Upper lobe of right lung (tissue), 1 donor: ENCODE measurements at places on chromosomes 16 and 17. TPM values are rescaled to one million over a fixed set of nuclear protein-coding genes. Genes with fewer than 3 reads are reported as not detected.
A peak's percentile ranks its signal among the peaks of the same experiment; 100 is the strongest.

- no peaks in the 10 kb centered on the region for H3K36me3 ChIP-seq
- H3K27ac ChIP-seq: peak overlapping the region; percentile 81
- H3K4me1 ChIP-seq: peaks cover 5% of the 10 kb centered on the region
- peak overlapping the region; percentile 84 for H3K4me3 ChIP-seq
- DNase-seq: no peak
- peaks cover 5% of the 10 kb centered on the region for H3K27me3 ChIP-seq
These were observed 991 bp upstream of the MYH10 start for GRCh38 chr17:8631554-8631877.

DNA sequence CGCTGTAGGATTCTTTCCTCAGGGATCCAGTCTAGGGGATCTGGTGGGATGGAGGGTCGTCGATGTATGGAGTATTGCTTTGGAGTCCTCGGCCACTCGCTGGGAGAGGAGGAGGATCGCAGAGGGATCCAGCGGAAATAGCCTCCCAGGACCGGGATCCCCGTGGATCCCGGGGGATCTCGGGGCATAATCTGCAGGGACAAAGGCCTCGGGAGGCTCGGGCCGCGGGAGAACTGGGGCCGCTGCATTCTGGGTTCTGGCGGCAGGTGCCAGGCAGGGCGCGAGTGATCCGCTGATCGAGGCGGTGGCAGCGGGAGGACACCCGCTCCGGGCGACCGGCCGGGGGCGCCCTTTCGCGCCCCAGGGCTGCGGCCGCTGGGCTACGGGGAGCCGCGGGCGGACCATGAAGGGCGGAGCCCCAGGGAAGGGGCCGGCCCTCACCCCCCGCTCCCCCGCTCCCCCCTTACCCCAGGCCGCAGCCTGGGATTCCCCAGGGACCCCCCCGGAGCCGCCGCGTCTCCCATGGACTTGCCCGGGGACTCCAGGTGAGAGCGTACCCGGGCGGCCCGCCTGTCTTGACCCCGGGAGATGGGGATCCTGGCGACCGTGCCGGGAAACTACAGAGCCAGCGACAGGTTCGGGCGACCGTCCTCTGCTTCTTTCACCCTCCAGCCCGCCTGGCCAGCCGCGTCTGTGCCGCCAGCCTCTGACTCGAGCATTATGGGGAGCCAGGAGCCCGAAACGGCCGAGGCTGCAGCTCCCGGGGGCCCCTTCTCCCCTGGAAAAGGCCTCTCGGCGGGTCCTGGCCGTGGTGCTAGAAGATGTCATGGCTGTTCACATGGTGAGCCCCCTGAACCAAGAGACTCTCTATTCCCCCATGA is 604 bp downstream of the PRR14 start:
- peak overlapping the region; percentile 97 for H3K4me3 ChIP-seq
- no peaks in the 10 kb centered on the region for H3K27me3 ChIP-seq
- H3K4me1 ChIP-seq: peaks cover 13% of the 10 kb centered on the region
- DNase-seq: peak; percentile 89
- peak overlapping the region; percentile 95 for H3K27ac ChIP-seq

The SYCE1L gene
- total RNA-seq: 6.2 TPM

- DNase-seq: no peak
- H3K27ac ChIP-seq: peak overlapping the region; percentile 55
- H3K4me1 ChIP-seq: no peaks in the 10 kb centered on the region
- H3K36me3 ChIP-seq: no peaks in the 10 kb centered on the region
These were observed 66.3 kb downstream of the WIPI1 start for GRCh38 chr17:68390888-68391545.

- no peak overlapping the region for H3K4me3 ChIP-seq
- no peaks in the 10 kb centered on the region for H3K36me3 ChIP-seq
- no peaks in the 10 kb centered on the region for H3K27me3 ChIP-seq
- no peak for DNase-seq
- H3K27ac ChIP-seq: no peak overlapping the region
These were observed 97.2 kb downstream of the ZNF18 start for GRCh38 chr17:11900041-11900476.

- H3K27me3 ChIP-seq: peaks cover 4% of the 10 kb centered on the region
- H3K36me3 ChIP-seq: no peaks in the 10 kb centered on the region
- no peak overlapping the region for H3K4me3 ChIP-seq
- H3K27ac ChIP-seq: no peak overlapping the region
- no peaks in the 10 kb centered on the region for H3K4me1 ChIP-seq
These were observed 12.0 kb upstream of the DOC2B start for GRCh38 chr17:193426-193810.

The KRTAP3-1 gene
- not detected for total RNA-seq

The WNK4 gene
- total RNA-seq: 0.38 TPM

DNA sequence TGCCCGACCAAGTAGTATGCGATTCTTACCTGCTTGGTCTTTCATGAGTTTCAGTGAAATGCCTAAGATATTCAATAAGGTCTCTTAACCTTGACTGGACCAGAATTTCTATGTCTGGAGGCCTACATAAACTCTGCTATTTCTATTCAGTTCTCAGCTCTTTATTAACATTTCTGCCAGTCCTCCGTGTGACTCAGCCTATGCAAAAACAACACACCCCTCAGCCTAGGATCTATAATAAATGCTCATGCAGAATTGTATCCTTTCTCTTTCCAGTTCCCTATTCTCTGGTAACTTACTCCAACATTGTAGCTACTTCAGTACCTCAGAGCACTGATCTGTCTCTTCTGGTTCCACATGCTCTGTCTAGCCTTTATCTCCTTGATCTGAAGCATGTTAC is 1507.4 kb downstream of the CDH11 start:
- H3K36me3 ChIP-seq: no peaks in the 10 kb centered on the region
- no peaks in the 10 kb centered on the region for H3K27me3 ChIP-seq
- H3K4me3 ChIP-seq: no peak overlapping the region
- no peak overlapping the region for H3K27ac ChIP-seq
- H3K4me1 ChIP-seq: no peaks in the 10 kb centered on the region
- no peak for DNase-seq

- H3K4me1 ChIP-seq: peaks cover 12% of the 10 kb centered on the region
- H3K4me3 ChIP-seq: no peak overlapping the region
- H3K36me3 ChIP-seq: peaks cover 7% of the 10 kb centered on the region
- no peak for DNase-seq
These were observed 36.6 kb downstream of the TIMM22 start for GRCh38 chr17:1033503-1033902.

The LGALS9B gene
- not detected for total RNA-seq

DNA sequence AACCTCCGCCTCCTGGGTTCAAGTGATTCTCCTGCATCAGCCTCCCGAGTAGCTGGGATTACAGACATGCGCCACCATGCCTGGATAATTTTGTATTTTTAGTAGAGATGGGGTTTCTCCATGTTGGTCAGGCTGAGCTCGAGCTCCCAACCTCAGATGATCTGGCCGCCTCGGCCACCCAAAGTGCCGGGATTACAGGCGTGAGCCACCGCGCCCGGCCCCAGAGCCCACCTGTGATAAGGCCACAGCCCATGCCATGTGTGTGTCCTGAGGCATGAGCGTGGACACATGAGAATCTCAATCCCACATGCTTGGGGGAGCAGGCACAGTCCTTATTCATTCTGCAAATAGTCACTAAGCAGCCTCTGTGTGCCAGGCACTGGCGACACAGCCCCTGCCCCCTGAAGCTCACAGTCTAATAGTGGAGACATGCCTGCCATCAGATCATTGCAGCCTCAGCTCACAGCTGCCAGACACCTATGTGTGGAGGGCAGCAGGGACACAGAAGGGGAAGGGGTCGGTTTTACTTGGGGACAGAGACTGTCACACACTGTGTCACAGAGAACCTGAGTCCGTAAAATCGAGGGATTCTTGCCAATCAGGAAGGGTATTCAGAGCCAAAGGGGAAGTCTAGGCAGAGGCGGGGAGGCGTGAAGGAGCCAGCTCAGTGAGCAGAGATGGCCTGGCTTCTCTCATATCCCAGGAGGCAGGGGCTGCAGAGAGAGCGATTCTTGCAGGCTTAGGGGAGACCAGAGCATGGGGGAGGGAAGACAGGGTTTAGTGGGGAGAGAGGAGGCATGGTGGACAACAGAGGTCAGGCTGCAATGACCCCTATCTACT is 9.4 kb upstream of the ABCC3 start:
- no peak for DNase-seq
- H3K4me3 ChIP-seq: no peak overlapping the region
- peaks cover 24% of the 10 kb centered on the region for H3K27me3 ChIP-seq
- no peak overlapping the region for H3K27ac ChIP-seq

GRCh38 chr17:68580236-68580770 is 20.9 kb downstream of the FAM20A start:
- peaks cover 28% of the 10 kb centered on the region for H3K4me1 ChIP-seq
- DNase-seq: peak; percentile 77
- H3K27ac ChIP-seq: peak overlapping the region; percentile 74
- H3K27me3 ChIP-seq: no peaks in the 10 kb centered on the region
- H3K36me3 ChIP-seq: no peaks in the 10 kb centered on the region

GRCh38 chr16:85437166-85438052 is 175.7 kb upstream of the GSE1 start:
- DNase-seq: no peak
- peaks cover 14% of the 10 kb centered on the region for H3K4me1 ChIP-seq
- H3K27ac ChIP-seq: peak overlapping the region; percentile 42
- H3K4me3 ChIP-seq: no peak overlapping the region

GRCh38 chr17:28702752-28703150 is 8.9 kb downstream of the PROCA1 start:
- no peaks in the 10 kb centered on the region for H3K27me3 ChIP-seq
- no peak for DNase-seq
- no peak overlapping the region for H3K27ac ChIP-seq

DNA sequence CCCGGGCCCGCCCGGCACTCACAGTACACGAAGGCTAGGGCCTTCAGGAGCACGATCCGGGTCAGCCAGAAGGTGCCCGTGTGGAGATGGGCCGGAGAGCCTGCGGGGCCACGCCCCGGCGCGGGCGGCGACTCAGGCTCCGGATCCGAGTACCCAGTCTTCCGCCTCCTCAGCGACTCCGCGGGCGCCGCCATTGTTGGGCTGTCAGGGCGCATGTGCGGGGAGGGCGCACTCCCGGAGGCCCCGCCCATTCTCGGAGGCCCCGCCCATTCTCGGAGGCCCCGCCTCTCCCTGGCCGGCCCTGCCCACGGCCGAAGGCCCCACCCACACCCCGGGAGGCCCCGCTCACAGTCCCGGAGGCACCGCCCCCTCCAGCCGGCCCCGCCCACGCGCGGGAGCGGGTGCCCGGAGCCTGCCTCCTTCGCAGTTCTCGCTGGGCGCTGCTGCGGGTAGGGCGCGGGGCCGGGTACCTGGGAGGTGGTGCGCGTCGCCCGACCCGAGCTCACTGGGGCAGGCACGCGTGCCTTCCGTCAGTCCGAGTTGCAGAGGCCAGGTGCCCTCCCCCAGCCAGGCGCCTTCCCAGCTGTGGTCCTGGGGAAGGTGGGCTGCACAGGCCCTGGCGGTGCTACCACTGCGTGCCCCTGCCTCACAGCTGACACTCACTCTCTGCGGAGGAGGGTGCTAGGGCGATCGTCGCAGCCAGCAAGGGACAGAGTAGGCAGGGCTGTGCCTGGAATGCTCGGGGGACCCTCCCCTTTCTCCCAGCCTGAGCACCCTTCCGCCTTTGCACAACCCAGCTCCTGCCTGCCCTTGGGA is at the start of gene LMF1:
LMF1 (minus strand) TSS at position 219 of the 816 bp plus-strand sequence; CDS start at position 215, 4 bp downstream.
- peak within 1 kb of the TSS; percentile 98 for H3K4me3 ChIP-seq
- DNase-seq: peak; percentile 97
- peaks cover 12% of the 10 kb centered on the region for H3K4me1 ChIP-seq
- no peaks in the 10 kb centered on the region for H3K27me3 ChIP-seq
- H3K36me3 ChIP-seq: no peaks in the 10 kb centered on the region
- H3K27ac ChIP-seq: peak within 1 kb of the TSS; percentile 85
